ENCODE measurements at places on chromosomes 16 and 17.

- DNase-seq: peak; percentile 25
Observed at GRCh38 chr17:58200024-58200633, 7.6 kb downstream of the EPX start.

GRCh38 chr16:85289760-85290625 is 177.7 kb upstream of the CIBAR2 start:
- no peak for DNase-seq

- no peak for DNase-seq
Observed at GRCh38 chr17:34366010-34366409, 3.0 kb upstream of the CCL1 start.

DNA sequence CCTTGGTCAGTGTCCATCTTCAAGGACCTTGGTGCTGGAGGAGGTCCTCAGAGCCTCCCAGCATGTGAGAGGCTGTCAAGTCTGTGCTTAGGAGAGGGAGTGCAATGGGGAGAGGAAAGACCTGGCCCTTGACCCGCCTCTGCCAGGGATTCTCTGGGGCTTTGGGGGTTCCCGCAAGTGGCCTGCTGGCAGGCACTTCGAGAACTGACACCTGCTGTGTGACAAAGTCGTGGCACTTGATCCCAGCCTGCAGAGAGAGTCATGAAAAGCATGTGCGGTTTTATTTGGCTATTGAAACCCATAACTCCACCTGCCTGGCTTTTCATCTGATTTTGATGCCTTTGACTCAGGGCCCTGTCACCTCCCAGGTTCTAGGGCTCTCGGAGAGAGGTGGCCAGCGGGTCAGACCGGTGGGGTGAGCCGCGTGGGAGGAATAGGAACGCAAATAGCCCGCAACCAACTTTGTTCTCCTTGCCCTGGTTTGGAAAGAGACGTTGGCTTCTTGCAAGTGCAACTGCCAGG is 42.8 kb upstream of the GSE1 start:
- no peak for DNase-seq

DNA sequence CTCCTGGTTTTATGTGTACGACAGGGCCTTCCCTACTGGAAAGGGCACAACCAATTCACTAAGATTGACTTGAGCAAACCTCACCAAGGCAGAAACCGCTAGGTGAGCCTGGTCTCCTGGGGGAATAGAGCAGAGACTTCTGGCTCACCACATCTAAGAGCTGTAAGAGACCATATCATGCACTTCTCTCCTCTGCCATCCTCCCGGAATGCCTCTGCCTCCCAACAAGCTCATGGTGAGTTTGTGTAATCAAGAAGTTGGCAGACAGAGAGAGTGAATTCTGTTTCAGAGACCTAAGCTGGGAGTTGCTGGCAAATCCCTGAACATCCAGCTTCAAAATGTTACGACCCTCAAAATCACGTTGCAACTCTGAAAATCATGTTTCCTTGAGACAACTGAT is 154.8 kb downstream of the SLC39A11 start:
- no peak for DNase-seq

DNA sequence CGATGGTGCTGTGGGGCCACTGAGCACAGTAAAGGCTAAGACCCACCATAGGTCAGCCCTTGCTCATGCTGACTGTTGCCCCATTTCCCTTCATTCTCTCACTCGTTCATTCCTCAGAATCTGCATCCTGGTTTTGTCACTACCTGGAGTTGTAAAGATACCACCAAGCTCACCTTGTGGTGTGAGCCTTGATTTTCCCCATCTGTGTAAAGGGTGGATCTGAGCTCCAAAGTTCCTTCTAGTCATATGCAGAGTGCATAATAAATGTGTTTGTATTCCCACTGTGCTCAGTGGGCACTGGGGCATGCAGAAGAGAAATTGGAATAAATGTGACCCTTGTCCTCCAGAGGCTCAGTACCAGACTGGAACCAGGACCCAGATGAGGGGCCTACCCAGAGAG is 35.2 kb upstream of the MEOX1 start:
- DNase-seq: no peak

- no peak for DNase-seq
Observed at GRCh38 chr17:9594065-9594464, 17.6 kb downstream of the CFAP52 start.

GRCh38 chr17:12024327-12024726 is 3.6 kb downstream of the MAP2K4 start:
- no peak for DNase-seq

- DNase-seq: no peak
Observed at GRCh38 chr16:30990105-30990504, 5.1 kb downstream of the HSD3B7 start.

DNA sequence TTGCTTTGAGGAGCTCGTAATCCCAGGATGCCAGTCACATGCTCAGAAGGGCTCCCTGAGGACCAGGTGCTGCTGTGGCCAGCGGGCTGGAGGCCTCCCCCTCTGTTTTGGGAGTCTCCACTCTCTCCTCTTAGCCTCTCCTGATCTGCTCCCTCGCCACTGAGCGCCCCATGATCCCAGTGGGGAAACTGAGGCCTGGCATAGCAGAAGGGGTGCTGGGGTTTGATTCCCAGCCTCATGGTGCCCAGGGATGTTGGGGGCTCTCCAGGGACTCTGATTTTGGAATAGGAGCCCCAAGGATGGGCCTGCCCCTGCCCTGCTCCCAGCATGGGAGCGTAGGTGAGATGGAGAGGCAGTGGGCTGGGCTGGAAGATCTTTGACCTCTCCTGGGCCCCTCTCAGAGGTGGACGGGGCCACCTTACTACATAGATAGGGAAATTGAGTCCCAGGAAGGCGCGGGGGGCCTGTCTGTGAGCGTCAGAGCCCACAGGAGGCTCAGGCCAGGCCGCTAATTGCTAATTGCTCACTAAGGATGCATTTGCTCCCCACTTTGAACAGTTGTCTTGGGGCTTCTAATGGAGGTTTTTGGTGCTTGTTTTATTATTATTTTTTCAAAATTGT is 525 bp upstream of the ADCY7 start:
- no peak for DNase-seq

GRCh38 chr17:4565209-4566141 is 5.1 kb upstream of the GGT6 start:
- no peak for DNase-seq

DNA sequence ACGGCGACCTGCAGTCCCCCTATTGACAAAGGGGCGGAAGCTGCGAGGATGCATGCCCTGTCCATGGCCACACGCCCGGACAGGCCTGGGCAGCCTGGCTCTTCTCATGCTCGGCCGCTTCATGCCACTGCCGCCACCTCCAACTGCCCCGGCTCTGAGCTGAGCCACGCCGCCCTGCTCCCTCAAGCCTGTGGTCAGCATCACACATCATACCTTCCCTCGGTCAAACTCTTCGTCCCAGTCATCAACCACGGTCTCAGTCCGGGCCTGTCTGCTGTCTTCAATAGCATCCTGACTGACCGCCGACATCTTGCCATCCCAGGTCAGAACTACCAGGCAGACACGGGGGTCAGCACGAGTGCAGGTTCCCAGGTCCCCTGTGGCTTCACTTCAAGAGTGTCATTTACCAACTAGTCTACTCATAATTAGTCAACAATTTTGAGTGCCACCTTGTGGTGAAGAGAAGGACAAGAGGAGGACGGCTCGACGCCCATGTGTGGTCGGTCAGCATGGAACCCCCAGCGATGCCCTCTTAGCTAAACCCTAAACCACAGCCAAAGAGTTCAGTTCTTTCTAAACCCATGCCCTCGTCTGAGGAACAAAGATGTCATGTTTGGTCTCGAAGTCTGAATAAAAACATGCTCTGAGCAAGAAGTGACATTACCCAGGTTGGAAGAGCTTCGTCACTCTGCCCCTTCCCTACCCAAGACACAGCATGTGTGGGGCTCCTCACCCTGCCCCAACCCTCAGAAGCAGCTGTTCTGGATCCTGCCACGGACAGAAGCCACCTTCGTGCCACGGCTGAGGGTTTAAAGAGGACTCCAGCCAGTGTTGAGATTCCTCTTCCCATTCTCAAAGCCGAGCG is 16.9 kb upstream of the CYTH1 start:
- no peak for DNase-seq

DNA sequence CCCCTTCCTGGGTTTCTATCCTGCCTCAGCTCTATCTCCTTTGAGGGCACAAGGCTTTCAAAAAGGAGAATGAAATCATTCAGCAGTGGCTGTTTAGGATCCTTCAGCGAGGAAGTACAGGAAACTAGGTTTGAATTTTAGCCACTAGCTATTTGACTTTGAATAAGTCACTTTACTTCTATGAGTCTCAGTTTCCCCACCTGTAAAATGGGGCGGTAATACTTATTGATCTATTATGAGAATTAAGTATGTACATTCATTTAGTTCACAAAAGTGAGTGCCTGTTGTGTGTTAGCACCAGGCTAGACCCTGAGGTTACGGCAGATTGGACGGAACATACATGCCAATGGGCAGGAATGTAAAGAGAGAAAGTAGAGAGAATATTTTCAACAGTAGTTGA is 6.6 kb downstream of the CDH1 start:
- no peak for DNase-seq

- no peak for DNase-seq
Observed at GRCh38 chr16:16868727-16869126, 489.8 kb downstream of the NPIPA7 start.

GRCh38 chr17:80372456-80372855 is 42.5 kb upstream of the ENDOV start:
- no peak for DNase-seq

- no peak for DNase-seq
Observed at GRCh38 chr16:49620158-49620868, 235.6 kb downstream of the ZNF423 start.

DNA sequence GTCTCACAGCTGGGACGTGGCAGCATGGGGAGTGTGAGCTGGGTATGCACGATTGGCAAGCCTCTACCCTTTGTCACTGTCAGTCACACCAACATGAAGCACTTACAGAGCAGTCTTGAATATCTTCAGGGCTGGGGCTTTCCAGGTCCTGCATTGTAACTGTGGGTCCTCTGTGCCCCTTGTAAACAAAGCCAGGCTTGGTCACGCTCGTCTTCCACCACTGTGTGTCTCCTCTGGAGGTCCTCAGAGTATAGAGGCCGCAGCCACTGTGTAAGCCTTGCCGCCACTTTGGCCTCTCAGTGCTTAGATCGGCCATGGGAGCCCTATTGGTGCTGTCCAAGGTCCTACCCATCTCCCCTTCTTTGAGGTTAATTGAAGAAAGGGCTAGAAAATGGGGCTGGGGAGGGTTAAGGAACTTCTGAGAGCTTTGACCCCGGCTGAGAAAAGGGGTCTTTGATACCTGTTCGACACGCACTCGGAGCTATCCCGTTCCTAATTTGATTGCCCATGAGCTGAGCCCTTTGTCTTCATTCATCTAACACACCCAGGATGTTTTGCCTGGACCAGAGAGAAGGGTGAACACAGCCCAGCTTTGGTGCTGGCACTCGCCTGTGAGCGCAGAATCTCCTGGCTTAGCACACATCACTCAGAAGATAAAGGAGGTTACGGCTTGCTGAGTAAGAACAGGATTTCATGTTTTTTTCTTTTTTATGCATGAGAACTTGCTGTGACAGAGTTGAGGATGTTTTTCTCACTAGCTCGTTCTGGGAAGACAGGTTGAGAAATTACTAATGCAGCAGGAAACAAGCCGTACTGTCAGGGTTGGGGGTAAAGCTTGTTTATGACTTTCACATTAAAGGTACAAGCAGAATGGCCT is 267.9 kb downstream of the CPPED1 start:
- no peak for DNase-seq

DNA sequence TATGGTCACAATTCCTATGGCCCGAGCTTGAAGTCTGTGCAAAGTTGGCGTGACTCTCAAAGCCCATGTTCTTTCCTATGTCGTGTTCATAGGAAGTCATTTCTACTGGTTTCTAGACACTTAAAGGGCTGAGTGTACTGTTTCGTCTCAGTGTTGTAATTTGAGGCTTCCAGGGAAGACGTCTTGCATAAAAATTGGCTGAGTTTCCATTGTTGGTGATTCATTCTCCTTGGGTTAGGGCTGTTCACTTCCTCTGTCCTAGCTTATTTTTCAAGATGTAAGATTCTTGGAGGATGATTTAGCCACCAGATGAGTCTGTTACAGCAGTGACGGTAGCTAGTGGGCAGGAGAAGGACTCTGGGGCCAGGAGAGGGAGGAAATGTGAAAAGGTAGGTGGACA is 43.1 kb downstream of the PIK3R5 start:
- DNase-seq: no peak

DNA sequence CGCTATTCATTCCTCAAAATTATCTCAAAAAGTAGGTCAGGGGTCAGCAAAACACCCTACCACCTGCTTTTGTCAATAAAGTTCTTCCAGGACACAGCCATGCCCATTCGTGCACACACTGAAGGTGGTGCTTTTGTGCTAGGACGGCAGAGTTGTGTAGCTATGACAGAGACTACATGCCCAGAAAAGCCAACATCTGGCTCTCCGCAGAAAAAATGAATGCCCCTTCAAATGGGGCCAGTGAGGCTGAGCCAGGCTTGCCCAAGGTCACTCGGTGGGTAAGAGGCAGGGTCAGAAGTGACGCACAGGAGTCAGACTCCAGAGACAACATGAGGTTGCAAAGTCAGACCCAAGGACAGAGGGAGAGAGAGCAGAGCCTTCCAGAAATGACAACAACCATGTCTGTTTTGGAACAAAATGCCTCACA is 200.1 kb downstream of the XYLT1 start:
- no peak for DNase-seq

DNA sequence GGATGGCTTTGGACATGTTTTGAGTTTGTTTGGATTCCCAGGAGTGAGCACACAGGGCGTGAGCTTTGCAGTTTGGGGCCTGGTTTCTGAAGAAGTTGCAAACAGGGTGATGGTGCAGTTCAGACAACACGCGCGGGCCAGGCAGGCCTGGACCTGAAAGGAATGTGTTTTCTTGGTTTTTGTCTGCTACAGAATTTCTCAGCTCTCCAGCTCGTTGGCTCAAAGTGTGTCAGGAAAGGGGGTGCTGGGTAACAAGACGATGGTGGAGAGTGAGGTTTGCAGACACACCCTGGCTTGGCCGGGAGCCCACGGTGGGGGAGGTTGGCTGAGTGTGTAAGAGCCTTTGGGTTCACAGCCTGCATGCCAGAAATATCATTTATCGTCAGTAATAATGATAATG is 82.3 kb downstream of the CMIP start:
- no peak for DNase-seq

DNA sequence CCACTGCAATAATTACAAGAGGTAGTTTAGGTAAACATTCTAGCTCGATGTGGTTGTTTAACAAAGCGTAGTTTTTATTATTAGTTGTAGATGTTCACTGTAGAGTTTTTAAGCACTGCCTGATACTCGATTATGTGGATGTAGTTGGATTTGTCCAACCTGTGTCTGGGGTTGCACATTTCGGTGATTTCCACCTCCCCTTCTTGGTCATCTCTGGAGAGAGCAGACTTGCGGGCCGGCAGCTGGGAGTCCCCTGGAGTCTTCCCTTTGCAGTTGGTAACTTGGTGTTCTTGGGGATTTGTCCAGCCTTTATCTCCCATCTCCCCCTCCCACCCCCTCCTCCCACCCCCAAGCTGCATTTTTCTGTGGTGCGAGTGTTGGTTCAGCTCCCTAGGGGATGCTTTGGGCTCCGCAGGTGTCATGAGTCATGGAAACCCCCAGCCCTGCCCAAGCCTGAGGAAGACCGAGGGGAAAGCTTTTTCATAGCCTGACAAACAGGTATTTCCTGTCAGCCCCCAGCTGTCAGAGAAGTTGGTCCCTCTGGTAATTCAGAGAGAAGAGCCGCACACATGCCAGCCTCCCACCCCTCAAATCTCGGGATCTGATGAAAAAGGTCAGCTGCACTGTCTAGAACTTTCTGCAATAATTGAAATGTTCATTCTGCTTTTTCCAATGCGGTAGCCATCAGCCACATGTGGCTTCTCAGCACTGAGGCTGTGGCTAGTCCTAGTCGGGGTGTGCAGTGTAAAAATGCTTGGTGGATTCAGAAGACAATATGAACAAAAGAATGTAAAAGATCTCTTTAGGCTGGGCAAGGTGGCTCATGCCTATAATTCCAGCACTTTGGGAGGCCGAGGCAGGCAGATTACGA is 50.3 kb downstream of the KSR1 start:
- DNase-seq: no peak

All from T-helper 17 cell (primary cell).